ENCODE measurements at places on chromosomes 3 and 15.

GRCh38 chr3:191020730-191021396 lies 158.4 kb upstream of the GMNC start:
- DNase-seq, result no peak

- DNase-seq, result no peak
Observed at GRCh38 chr3:142910280-142910679, 21.4 kb upstream of the PCOLCE2 start.

DNA sequence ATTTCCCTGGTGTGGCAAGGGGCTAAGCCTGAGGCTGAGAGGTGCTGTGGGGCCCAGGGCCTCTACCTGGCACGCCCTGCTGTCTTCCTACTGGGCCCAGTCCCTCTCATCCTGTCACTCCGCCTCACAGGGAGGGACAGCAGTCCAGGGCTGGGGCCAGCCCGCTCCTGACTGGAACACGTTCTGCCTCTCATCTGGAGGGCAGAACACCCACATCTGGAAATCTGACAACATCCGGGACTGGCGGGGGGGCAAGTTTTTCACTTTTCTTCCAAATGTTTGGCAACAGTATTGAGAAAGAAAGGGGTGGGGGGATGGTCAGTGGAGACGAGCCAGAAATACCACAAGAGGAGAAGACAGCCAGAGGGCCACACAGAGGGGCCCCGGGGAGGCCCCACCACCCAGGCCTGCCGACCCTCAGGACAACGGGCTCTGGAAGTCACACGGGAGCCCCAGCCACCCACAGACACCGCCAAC lies 1.8 kb upstream of the MYL3 start:
- DNase-seq, result no peak

GRCh38 chr3:180188512-180189309 lies 152.0 kb upstream of the PEX5L start:
- no peak for DNase-seq

GRCh38 chr3:82129221-82129801 lies 367.9 kb upstream of the GBE1 start:
- DNase-seq, result no peak

DNA sequence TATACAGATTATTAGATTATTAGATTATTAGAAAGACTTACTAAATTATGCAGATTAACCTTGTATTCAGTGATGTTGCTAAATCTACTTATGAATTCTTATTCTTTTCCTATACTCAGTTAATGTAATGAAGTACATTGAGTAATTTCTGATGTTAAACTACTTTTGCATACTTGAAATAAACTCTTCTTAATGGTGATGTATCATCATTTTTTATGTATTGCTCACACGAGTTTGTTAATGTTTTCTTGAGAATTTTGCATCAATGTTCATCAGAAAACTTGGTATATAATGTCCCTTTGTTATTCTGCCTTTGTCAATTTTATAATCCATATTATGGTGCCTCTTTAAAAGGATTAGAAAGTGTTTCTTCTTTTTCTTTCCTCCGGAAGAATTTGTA lies 163.2 kb upstream of the COL8A1 start:
- DNase-seq, result no peak

GRCh38 chr3:52524752-52525679 lies 8.6 kb downstream of the NT5DC2 start:
- DNase-seq, result peak; percentile 20

GRCh38 chr15:92797168-92798052 lies 102.7 kb upstream of the CHD2 start:
- no peak for DNase-seq

- DNase-seq, result no peak
Observed at GRCh38 chr3:30170681-30171438, 435.5 kb upstream of the TGFBR2 start.

DNA sequence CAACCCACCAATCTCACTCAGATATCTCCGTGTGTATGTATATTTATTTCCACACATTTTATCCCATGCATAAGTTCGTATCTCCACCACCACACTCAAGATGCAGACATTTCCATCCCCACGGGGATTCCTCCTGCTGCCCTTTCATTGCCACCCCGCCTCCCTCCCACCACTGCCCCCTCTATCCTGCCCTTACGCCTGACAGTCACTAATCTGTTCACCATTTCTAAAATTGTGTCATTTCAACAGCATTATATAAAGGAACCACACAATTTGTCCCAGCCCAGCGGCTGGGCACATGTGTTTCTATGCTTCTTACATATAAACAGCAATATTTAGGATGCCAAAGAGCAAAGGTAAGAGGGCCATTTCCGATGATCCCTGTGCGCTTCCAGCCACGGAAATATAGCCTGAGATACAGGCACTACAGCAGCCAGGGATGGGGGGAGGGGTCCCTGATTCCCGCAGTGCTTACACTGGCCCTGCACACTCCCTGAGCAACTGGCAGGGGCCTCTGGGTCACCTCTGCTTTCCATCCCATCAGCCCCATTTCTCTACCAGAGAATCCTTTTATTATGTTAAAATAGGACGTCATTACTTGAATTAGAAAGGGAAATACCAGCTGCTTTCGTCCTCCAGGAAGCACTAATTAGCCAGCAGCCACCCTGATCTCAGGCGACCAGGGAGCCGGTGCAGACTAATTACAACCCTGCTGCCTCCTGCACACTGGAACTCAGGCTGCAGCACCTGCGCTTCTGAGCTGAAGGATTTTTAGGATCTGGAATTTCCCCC lies 372.0 kb upstream of the ATP10A start:
- no peak for DNase-seq

All from mucosa of descending colon (tissue), 3 donors.